ENCODE measurements at places on chromosomes 12 and 14.

GRCh38 chr12:108166505-108166904 is 37.4 kb downstream of the WSCD2 start:
- no peak for DNase-seq

DNA sequence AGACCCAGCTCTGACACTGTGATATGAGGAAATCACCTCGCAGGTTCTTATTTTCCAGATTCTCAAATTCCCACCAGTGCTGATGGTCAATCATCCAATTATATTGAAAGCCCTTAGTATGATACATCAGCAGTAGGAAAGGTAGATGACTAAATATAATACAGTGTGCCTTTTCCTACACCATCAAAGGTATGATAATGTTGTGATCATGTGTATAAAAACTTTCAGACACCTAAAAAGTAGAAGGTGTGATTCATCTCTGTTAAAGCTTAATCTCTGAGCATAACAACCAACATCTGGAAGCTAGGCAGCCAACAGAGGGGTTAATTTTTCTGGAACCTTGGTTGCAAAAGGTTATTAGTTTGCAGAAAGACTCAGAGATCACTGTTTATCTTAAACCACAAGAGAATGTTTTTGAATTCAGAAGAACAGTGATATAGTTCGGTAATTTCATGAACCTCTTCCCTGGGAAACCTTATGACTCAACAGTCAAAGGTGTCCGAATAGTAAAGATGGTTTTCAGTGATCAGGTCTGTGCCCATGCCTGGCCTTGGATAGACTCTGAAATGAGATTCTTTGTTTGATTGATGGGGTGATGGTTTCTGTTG is 122.5 kb downstream of the ETV6 start:
- no peak for DNase-seq

DNA sequence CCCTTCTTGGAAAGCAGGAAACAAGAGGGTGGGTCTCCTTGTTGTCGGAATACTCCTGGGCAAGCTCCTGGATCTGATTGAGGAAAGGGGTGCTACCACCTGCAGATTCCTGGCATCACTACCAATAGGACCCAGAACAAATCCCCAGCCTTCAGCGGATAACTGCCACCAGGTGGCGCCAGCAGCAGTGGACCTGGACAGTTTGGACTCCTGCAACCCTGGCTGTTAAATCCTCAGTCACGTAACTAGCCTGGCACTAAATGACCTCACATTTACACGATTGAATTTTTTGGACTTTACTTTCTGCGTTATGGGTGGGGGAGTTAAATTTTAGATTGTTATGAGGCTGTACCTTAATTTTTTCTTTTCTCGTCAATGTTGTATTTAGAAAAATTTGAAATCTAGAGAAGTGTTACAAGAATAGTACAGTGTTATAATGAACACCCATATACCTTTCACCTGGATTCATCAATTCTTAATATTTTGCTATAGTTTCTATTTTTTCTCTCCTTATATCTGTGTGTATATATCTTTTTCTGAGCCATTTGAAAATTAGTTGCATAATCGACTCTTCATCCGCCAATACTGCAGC is 95.6 kb downstream of the GAS2L3 start:
- DNase-seq, result no peak

DNA sequence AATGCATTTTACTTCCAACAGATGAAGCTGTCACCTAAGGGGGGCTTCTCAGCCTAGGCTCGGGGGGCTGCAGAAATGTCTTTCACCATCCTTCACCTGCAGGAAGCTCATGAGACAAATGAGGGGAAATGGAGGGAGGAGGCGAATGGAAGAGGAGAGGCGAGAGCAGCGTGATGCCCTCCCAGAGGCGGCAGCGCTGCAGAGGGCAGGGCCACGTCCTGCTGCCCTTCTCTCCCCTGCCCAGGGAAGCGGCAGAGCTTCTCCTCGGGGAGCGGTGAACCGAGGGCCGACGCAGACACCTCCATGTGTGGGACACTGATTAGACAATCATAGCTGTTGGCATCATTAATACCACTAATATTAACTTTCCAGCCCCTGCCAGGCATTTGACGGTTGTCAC is 78.3 kb downstream of the SERPINA3 start:
- DNase-seq, result no peak

DNA sequence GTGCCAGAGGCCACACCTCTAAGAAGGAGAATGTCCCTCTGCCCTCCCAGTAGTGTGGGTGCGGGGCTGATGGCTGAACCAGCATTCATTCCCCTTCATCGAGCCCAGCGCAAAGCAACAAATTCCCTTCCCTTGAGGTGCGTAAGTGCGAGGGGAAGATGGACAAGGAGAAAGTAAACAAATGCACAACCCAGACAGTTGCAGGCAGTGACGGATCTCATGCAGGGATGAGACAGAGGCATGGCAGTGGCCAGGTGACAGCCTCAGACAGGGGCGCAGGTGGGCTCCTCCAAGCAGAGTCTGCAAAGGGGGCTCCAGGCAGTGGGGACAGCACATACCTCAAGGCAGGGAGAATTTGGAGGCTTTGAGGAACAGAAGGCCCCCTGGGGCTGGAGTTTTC is 2.3 kb upstream of the MYL2 start:
- no peak for DNase-seq

DNA sequence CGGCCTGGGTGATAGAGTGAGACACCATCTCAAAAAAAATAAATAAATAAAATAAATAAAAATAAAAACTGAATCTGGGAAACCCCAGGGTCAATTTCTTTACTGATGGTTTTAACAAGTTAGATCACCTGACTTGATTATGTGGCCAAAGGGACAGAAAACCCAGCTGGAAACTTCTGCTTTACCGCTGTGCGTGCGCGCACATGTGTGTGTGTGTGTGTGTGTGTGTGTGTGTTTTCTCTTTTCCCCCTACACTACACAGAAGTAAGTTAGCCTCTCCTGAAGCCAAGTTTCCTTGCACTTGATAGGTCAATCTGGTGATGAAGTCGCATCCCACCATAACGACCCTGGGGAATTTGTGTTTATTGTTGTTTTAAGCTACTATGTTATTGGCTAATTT is 105.3 kb upstream of the AMN1 start:
- no peak for DNase-seq

DNA sequence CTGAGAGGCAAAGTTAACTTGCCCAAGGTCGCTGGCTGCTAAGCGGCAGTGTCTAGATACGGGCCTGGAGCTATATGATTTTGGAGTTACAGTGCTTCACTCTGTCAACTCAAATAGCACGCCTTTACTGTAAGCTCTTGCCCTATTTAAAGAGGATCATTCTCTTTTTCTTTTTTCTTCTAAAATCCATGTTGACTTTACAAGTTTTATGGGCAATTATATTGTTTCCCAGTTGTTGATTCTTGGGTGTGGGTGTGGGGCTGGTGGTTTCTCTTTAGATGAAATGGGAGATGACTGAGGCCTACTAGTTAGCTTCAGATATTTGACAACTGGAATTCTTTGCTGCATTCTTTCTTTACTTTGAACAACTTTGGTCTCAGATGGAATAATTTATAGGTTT is 70.7 kb downstream of the C12orf75 start:
- DNase-seq, result no peak

- no peak for DNase-seq
Observed at GRCh38 chr12:18586581-18586980, 151.2 kb downstream of the PLCZ1 start.

- DNase-seq, result no peak
Observed at GRCh38 chr14:55673048-55673447, 93.0 kb downstream of the KTN1 start.

- no peak for DNase-seq
Observed at GRCh38 chr12:95182868-95183415, 34.3 kb downstream of the FGD6 start.

- DNase-seq, result no peak
Observed at GRCh38 chr12:44287545-44287944, 451.7 kb downstream of the TMEM117 start.

- no peak for DNase-seq
Observed at GRCh38 chr14:53252141-53252540, 99.0 kb upstream of the DDHD1 start.

- DNase-seq, result no peak
Observed at GRCh38 chr12:14710632-14711320, 14.4 kb upstream of the GUCY2C start.

- DNase-seq, result no peak
Observed at GRCh38 chr14:35158951-35159653, 36.8 kb downstream of the PRORP start.

DNA sequence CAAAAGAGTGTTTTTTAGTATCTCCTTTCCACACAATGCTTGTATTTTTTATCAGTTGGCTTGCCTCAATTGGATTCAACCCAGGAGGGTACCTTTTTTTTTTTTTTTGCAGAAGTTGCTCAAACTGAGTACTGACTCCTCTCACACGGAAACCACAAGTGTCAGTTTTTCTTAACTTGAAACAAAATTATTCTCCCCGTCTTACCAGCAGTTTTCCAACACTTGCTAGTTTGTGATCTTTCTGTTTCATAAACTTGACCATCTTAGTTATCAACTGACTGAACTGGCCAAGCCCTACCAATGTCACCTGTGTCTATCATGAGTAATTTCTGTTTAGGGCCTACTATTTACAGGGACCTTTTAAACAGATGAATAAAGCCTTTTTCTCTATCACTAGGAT is 34.1 kb upstream of the ITPR2 start:
- DNase-seq, result no peak

- no peak for DNase-seq
Observed at GRCh38 chr12:11888029-11888428, 182.7 kb upstream of the BCL2L14 start.

- no peak for DNase-seq
Observed at GRCh38 chr12:115227137-115227615, 543.2 kb upstream of the TBX3 start.

DNA sequence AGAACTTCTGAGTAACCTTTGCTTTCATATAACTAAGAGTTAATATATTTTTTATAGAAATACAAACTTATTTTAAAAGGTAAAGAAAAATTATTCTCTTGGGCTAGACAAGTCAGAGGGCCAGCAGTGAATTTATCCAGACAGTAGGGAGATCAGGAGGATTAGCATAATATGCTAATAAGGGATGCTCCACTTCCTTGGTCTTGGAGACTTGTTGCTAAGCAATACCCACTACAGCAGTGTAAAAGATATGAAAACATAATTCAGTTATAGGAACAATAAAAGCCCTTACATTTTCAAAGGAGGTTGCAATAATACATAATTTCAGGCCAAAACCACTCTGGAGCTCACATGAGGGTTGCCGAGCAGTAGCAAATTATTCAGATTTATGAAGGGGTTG is 615.6 kb downstream of the KCNH5 start:
- no peak for DNase-seq

DNA sequence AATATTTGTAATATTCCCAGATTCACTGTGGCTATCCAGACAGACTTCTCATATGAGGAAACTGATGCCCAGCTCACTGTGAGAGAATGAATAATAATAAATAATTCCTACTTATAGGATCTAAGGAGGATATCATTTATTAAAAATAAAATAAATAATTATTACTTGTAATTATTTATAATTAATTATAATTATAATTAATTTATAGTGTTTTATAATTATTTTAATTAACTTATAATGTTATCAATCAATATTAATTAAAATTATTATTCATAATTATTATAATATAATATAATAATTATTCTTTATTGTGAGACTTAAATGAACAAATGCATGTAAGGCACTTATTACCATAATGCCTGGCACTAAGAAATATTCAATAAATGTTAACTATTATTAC is 192.8 kb downstream of the GALC start:
- DNase-seq, result no peak

GRCh38 chr12:120139958-120140357 is 23.4 kb upstream of the RAB35 start:
- no peak for DNase-seq

GRCh38 chr14:33647385-33647786 is 303.5 kb downstream of the EGLN3 start:
- no peak for DNase-seq

DNA sequence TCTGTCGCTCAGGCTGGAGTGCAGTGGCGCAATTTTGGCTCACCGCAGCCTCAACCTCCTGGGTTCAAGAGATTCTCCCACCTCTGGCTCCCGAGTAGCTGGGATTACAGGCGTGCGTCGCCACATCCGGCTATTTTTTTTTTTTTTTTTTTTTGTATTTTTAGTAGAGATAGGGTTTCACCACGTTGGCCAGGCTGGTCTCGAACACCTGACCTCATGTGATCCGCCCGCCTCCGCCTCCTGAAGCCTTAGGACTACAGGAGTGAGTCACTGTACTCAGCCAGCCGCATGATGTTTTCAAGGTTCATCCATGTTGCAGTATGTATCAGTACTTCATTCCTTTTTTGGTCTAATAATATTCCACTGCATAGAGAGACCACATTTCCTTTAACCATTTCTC is 2.4 kb upstream of the RNF34 start:
- no peak for DNase-seq

DNA sequence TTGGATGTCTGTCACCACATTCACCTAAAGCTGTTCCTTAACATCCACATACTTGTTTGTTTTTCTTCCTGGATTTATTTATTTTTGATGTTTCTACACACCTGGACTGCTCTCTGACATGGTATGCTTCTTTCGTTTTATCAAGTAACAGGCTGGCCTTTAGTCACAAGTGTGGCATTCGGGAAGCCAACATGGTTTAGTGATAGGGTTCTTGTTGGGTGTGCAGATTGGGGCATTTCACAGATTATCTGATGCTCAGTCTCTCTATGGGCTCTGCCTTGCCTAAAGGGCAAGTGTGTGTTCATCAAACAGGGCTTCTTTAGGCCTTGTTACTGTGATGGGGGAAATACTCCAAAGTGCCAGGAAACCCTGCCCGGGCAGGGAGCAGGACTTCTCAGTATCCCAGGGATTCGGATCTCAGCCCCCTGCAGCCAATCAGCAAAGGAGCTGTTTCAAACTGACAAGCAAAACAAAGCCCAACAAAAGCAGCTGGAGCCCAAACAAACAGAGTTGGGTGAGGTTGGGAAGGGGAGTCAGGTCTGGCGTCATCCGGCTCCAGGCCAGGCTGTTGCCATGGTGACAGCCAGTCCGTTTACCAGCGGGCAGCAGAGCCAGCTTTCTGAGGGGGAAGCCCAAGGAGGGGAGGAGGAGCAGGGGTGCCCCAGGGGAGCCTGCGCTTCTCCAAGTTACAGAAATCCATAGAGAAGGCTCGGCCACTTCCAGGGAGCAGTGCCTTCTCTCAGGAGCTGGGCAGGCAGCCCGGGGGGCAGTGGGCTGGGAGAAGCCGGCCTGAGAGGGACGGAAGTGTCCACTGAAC is 31.9 kb downstream of the FOS start:
- no peak for DNase-seq

DNA sequence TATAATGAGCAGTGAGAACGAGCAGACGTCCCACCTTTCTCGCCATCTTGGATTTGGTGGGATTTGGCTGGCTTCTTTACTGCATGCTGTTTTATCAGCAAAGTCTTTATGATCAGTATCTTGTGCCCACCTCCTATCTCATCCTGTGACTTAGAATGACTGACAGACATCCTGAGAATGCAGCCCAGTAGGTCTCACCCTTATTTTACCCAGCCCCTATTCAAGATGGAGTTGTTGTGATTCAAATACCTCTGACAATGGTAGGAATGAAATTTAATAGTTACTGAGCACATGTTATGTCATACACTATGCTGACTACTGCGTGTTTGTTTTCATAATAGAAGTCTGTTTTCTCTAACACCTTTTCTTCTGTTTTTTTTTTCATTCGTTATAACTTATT is 1.9 kb downstream of the TMTC3 start:
- DNase-seq, result no peak
